CD14-positive monocyte (primary cell): ENCODE measurements at places on chromosomes 12 and 14. TPM values are rescaled to one million over a fixed set of nuclear protein-coding genes. Genes with fewer than 3 reads are reported as not detected.
A peak's percentile ranks its signal among the peaks of the same experiment; 100 is the strongest.

KERA gene
- not detected for polyA plus RNA-seq

GRIP1 gene
- polyA plus RNA-seq = 0.18 and 0.21 TPM in 2 replicates

TBX3 gene
- 0.04 TPM for polyA plus RNA-seq

DNA sequence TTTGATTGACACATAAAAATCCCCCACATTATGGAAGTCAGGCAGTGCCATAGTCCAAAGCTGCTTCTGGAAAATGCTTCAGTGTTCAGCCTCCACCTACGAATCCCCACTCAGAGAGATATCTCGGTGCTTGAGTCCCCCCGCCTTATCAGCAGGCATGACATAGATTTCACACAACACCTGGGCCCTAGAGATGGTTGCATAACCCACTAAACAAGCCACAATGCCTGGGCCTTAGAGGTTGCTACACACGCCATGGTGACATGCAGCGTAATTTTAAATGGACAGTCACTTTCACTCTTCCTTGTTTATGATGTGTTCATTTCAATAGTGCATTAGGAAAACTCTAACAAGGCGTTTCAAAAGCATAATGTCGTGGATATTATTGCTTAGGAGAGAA lies 38.0 kb downstream of the CCDC60 start:
- no peak for DNase-seq

DNA sequence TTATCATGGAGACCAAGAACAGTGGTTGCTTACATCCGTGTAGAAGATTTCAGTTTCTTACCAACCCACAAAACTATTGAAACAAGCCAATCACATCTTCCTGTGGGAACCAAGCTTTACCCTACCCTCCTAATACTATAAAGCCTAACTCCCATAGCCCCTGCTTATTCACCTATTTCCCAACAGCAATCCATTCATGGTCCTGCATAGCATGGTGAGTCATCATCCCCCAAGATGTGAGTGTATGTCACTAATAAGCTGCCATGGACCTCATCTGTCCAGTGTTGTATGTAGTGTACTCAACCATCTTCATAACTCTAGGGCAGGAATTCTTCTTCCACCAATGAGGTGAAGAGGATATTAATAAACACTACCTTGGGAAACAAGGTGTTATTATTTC lies 1620.4 kb upstream of the FLRT2 start:
- no peak for DNase-seq

GRCh38 chr12:131723532-131723931 lies 12.6 kb downstream of the SFSWAP start:
- DNase-seq = no peak

KLRD1 gene
- polyA plus RNA-seq = 0.06 and 0.08 TPM in 2 replicates

SALL2 gene
- not detected in 2 replicates for polyA plus RNA-seq

GRCh38 chr14:68568907-68569897 lies 223.7 kb downstream of the ZFP36L1 start:
- peak; percentile 58 for DNase-seq

NCKAP5L gene
- 6.8 TPM for polyA plus RNA-seq

DNA sequence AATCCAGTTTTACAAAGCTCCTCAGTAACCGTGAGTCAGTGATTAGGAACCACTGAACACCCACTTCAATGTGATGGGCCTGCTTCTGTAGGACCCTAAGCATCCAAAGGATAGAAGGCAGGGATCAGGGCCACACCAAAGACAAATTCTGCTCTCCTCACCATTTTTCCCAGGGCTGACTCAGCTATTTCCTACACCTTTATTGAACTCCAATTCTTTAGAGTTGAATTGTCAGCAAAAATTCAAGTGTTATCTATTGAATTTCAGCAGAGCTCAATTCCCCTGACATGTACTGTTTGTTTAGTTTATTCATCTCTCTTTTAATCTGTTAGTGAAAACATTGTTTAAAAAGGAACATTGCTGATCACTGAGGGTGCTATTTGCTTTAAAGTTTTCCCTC lies 457.7 kb upstream of the TMPO start:
- no peak for DNase-seq

DNA sequence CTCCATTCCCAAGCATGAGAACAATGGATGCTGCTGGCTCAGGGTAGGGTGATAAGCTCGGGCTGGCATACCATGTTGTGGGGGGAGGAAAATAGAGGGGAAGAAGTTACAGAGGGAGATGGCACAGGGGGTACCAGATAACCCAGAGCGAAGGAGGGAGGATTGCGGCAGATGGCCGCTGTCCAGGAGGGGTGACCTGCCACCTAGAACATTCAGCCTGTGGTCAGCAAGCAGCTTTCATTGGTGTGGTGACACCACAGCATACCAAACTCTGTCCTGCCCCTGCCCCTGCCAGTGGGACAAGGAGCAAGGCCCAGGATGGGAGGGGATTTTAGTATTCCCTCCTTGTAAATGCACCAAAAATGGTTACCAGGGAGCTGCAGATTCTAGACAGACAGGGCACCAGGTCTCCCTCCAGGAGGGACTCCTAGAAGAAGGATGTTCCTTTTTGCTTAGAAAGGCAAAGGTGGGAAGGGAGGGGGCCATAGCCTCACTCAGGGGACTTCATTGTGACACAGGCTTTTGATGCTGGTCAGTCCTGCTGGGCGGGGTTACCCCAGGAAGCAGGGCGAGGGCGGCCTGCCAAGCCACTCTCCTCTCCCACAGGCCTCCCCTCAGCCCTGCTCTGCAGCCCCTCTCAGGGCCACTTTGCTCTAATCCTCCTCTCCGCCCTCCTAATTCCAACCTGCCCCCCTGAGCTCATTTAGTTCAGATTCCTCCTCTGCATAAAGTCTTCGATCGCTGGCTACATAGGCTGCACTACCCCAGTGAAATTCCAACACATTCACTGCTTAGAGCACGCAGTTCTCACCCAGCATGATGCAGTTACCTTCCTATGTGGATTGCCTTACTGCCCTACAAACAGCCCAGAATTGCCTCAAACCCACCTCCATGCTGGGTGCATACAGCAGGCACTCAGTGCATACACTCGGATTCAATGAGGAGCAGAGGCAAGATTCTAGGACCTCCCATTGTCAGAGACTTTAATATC lies 36.0 kb upstream of the PLEKHG6 start:
- no peak for DNase-seq

GRCh38 chr14:62631176-62631575 lies 414.1 kb downstream of the KCNH5 start:
- no peak for DNase-seq

GRCh38 chr12:72272091-72272661 lies at the start of gene TRHDE:
TSS of gene TRHDE (plus strand) at chr12:72272370. CDS start at chr12:72272644, 274 bp downstream.
- DNase-seq = peak; percentile 17

DNA sequence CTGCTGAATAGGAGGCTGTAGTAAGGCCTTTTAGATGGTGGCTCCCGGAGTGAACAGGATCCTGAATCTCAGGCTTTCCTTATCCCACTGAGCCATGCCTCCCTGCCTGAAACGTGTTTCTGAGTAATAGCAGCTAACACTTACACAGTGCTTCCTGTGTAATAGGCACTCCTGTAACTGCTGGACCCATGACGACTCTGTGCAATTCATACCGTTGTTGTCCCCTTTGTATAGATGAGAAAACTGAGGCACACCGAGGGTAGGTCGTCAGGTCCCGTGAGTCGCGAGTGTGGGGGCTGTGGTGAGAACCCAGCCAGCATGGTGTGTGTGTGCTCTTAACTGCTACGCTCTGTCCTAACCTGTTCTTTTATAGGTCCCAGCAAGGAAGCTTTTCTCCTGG lies 193.6 kb downstream of the CACNA1C start:
- no peak for DNase-seq

DNA sequence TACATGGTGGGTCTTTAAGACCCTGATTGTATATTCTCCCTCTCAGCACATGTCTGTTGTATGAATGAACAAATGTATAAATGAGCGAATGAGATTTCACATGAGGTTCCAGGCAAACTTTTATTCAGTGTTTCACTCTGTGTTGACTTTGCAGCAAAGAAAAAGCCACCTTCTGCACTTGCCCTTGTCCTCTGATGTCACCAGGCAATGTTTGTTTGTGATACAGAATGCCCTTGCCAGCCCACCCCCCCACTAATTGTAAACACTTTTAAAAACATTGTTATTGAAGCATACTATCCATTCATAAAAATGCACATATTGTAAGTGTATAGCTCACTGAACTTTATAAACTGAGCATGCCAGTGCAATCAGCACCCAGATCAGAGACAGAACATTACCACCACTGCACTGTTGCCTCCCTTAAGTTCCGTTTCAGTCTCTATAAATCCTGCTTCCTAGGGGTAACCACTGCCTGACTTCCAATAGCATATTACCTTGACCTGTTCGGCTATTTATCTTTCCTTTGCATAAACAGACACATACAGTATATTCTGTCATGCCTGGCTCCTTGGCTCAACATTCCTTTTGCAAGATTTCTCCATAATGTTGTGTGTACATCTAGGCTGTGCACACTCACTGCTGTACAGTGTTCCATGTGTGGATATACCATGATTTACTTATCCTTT lies 11.3 kb upstream of the LTA4H start:
- no peak for DNase-seq

DNA sequence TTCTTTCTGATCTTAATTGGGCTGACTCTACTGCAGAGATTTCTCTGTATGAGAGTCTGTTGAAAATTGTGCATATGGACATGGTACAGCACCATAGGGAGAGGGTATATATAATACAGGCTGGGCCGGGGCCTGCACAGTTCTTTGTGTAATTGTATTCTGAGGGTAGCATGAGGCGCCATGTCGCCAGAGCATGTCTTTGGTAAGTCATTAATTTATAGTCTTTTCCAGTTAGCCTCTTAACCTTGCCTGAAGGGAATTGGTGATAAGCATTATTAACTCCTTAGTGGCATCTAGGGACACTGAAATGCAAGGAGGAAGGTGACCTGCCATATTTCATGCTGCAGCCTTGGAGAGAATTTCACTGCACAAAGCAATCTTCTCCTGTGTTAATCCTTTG lies 569.9 kb downstream of the TMTC2 start:
- no peak for DNase-seq

PLEKHG7 gene
- not detected for polyA plus RNA-seq

OR4K2 gene
- polyA plus RNA-seq = not detected

GRCh38 chr14:77236814-77237213 lies 34.2 kb downstream of the NGB start:
- DNase-seq = no peak

- peak; percentile 31 for DNase-seq
These were observed 32.2 kb downstream of the RCOR1 start for GRCh38 chr14:102624666-102625065.

DNA sequence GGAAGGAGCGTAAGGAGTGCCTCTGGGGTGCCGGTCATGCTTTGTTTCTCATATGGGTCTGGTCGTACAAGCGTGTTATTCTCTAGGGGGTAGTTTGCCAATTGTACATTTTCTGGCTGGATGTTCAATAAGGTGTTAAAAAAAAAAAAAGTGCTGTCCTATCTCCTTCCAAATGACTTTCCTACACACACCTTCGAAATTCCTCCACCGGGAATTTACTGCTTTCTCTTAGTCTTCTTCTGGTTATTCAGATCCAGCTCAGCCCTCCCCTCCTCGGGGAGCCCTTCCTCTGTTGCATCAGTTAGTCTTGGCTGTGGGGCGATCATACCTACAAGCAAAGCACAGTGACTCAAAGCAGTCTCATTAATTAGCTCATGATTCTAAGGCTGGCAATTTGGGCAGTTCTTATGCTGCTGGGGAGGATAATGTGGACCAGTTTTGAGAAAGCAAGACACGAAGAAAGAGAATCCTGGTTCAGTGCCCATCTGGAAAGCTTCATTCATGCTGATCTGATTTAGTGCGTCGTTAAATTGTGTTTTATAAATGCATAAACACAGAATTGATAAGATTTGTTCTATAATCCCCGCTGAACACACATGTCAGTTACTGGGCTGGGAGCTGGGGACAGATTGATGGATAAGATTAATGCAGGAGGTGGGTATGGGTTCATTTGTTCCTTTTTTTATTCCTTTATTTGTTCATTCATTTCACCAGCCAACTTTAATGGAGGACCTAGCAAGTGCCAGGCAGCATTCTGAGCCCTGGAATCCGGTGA lies 9.2 kb upstream of the CLMN start:
- no peak for DNase-seq

DNAH10 gene
- not detected for polyA plus RNA-seq
